ENCODE measurements at places on chromosomes 2 and 18.
A peak's percentile ranks its signal among the peaks of the same experiment; 100 is the strongest.

DNA sequence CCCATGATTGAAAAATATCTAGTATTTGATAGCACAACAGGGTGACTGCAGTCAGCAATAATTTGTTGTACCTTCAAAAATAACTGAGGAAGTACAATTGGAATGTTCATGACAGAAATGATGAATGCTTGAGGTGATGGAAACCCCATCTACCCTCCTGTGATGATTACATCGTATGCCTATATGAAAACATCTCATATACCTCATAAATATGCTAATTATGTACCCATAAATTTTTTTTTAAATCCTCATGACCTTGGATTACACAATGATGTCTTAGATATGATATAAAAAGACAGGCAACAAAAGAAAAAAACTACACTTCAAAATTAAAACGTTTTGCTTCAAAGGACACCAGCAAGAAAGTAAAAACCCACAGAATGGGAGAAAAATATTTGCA is 1.4 kb upstream of the POLR1B start:
- no peak for DNase-seq

DNA sequence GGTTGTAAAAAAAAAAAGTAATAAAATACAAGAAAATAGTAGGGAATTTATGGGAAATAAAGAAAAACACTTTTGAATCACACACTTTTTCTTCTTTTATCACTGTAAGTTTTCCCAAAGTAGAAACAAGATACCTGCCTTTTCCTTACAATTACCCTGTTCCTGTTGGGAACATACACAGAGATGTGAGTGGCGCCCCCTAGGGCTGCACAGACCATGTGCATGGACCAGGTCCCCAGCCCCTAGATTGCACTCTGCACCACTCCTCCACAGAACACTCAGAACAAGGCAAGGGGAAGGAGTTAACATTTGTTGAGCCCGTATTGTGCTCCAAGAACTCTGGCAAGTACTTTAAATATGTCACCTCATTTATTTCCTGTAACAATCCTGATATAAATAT is 118.7 kb upstream of the NRP2 start:
- DNase-seq, result peak; percentile 25

DNA sequence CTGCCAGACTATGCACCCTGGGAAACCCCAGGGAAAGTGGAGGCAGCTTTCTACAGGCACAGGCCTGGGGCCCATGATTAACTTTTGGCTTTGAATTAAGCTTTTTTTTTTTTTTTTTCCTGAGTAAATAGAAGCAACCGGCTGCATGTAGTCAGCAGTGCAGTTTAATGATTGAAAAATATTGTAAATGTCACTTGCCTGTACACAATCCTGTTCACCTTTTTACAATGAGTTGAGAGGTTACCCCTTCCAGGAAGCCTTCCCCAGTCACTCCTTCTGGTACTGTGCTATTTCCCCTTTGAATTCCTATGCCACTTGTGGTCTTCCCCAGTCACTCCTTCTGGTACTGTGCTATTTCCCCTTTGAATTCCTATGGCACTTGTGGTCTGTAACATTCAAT is 475.6 kb downstream of the TDRD15 start:
- no peak for DNase-seq

- DNase-seq, result no peak
Observed at GRCh38 chr2:201132518-201132917, 16.6 kb downstream of the CFLAR start.

DNA sequence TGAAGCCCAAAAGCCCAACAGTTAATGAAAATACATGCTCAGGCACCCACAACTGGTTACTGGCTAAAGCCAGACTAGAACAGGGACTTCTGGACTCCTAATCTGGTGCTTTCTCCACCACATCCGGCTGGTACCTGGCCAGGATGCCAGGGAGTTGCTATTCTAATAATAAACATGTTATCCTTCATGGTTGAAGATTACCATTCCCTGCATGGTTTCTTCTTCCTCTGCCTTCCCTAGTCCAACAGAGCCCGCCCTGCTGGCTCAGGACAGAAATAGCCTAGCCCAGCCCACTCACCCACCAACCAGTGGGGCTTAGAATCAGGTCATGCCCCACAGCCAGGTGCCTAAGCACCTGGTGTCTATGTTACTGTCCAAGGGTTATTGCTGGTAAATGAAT is 184.2 kb downstream of the TMEM247 start:
- DNase-seq, result no peak

DNA sequence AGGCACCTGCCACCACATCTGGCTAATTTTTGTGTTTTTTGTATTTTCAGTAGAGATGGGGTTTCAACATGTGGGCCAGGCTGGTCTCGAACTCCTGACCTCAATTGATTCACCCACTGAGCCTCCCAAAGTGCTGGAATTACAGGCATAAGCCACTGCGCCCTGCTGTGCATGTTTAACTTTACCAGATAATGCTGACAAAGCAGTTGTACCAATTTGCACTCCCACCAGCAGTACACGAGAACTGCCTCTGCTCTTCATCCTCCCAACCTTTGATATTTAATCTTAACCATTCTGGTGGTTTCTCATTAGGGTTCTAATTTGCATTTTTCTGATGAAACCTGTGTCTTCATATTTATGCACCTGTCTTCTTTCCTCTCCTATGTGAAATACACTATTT is 12.0 kb upstream of the DYM start:
- no peak for DNase-seq

GRCh38 chr2:125652280-125652679 is 1003.7 kb upstream of the GYPC start:
- no peak for DNase-seq

GRCh38 chr2:159232456-159233170 is 53.9 kb downstream of the WDSUB1 start:
- DNase-seq, result no peak

GRCh38 chr2:235746257-235746934 is 252.6 kb downstream of the AGAP1 start:
- peak; percentile 22 for DNase-seq

DNA sequence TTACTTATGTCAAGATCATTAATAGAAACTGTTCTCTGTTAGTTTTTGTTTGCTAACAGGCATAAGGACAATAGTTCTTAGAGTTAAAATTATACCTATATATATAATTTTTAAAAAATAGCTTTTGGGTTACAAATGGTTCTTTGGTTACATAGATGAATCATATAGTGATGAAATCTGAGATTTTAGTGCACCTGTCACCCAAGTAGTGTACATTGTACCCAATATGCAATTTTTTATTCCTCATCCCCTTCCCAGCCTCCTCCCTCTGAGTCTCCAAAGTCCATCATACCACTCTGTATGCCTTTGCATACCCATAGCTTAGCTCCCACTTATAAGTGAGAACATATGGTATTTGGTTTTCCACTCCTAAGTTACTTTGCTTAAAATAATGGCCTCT is 26.4 kb downstream of the SLC4A1AP start:
- DNase-seq, result no peak

DNA sequence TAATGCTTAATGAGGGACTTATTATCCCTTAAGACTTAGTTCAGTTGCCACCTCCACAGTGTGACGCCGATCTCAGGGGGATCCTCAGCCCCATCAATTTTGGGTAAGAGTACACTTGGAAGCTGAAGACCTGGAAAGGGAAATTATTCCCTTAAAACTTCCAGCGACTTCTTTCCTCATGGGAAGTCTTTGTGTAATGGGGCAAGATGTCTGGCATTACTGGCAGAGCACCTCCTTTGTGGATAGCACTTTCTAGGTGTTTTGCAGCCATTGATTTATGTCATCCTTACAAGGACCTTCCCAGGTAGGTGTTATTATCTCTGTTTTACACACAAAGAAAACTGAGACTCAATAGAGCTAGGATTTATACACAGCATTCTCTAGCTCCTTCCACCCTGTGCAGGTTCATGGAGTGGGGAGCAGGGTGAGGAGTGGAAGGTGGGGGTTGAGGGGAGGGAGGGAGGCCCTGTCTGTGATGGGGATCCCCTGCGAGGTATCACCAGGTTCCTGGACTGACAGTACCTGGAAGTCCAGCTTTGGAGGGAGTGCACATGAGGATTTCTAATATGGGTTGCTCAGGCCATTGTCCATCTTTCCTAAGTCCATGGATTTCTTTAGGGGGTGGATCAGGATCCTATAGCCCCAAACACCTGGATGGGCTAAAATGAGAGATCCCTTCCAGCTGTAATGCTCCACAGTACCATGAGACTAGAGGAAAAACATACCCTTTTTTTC is 79.4 kb downstream of the MYCN start:
- DNase-seq, result no peak

- DNase-seq, result no peak
Observed at GRCh38 chr2:147589127-147589526, 255.7 kb upstream of the ACVR2A start.

DNA sequence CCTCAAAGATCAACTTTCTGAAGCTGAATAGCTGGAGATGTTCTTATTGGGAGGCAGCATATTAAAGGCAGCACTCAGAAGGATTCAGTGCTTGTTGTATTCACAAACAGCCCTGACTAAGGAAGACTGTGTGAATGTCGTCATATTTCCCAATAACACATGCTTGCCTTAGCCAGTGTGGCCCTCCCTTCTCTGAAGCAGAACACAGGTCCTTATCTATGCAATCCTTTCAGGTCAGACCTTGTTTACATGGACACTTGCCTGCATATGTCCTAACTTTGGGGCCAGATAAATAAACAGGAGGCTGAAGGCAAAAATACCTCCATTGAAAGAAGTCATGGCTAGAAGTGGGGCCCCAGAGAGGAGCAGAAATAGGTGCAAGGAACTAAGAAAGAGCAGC is 97.2 kb downstream of the SLC4A3 start:
- no peak for DNase-seq

DNA sequence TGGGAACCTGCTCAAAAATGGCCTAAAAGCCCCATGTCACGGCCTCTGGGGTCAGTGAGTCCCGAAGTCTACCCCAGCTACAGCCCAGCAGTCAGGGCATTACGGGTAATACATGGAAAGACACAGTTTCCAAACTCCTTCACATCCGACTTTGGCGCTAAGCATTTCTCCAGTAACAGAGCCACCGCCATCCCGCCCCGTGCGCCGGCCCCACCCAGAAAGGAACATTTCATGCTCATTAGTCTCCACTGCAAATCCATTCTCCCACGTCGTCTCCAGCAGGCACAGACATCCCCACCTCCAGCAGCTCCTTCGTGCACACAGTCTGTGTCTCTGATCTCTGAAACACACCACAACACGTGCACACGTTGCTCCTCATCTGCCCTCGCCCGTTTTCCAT is 509.2 kb upstream of the ID2 start:
- DNase-seq, result no peak

DNA sequence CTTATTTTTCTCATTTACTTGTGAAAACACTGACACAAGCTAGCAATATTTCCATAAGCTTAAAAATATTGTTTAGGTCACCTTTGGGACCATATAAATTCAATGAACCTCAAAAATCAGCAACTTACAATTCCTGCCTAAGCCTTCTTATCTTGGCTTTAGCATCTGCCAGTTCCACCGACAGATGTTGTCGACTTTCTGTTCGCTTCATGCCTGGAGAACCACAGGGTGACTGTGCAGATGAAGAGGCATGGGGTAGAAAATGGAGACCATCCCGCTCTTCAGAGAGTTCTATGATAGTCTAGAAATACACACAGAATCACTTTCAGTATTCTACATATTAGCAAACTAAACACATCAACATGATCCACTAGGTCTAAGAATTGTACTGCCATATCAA is 64.2 kb downstream of the CCDC88A start:
- no peak for DNase-seq

GRCh38 chr2:78561876-78562275 is 463.6 kb upstream of the REG3G start:
- no peak for DNase-seq

- no peak for DNase-seq
Observed at GRCh38 chr2:67871686-67872412, 191.0 kb downstream of the C1D start.

- no peak for DNase-seq
Observed at GRCh38 chr2:196335221-196335634, 163.8 kb upstream of the STK17B start.

DNA sequence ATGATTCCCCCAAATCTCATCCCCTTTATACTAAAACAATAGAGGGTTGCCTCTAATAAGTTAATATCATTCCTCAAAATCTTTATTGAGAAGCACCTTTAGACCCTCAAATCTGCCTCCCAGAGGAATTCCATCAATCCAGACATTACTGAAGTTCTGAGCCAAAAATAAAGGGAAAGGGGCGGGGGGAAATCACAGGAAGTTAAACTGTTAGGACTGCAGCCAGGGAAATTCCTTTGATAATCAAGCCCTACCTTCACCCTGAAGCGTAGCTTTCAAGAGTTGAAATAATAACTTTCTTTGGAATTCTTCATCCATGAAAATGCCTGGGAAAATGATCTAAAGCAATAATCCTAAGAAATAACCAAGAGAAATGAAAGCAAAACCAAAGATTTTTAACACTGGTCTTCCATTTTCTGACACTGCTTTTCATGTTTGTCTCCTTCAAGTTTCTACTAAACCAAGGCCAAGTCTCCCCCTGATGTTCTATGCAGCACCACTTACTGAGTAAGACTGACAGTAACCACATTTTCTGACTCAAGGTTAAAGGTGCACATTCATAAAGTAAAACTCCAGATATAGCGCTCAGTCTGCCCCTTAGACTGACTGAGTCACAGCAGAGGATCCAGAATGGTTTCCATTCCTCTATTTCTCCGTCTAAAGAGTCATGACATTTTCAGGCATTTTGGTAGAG is 78.2 kb downstream of the TCF4 start:
- no peak for DNase-seq

DNA sequence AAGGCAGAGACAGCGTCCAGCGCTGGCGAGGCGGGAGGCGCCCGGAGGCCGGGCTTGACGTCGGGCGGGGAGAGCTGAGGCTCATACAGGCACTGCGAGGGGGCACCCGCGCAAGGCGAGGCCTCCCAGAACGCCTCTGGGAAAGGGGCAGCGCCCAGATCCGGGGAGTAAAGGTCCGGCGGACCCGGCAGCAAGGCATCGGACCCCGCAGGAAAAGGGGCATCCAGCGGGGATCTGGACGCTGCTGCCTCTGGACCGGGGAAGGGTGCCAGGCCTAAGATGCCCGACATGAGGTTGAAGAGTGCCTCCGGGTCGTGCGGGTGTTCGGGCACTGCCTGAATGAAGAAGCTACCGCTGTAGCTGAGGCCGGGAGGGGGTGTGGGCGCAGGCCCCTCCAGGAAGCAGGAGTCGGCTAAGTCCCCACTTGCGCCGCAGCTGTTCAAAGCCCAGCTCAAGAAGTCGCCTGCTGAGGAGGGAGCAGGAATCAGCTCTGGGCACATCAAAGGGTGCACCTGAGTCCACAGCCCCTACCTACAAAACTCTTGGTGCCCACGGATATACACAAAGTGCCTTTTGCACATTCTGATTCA is 937 bp downstream of the EGR4 start:
- no peak for DNase-seq

- no peak for DNase-seq
Observed at GRCh38 chr2:232562515-232563151, 12.1 kb downstream of the EIF4E2 start.

GRCh38 chr2:238256594-238257104 is 16.8 kb upstream of the HES6 start:
- peak; percentile 64 for DNase-seq

Measured in stimulated activated CD4-positive, alpha-beta T cell treated with anti-CD3 and anti-CD28 coated beads, Interleukin-12 subunit alpha, Interleukin-12 subunit beta, amount 100 ng/mL, for 24 hours (primary cell).